ENCODE measurements at places on chromosomes 3 and 15.

GRCh38 chr15:48592221-48592731, 53.2 kb downstream of the FBN1 start:
- DNase-seq, result no peak

- DNase-seq, result no peak
Observed at GRCh38 chr15:84910928-84911623, 26.6 kb downstream of the SLC28A1 start.

DNA sequence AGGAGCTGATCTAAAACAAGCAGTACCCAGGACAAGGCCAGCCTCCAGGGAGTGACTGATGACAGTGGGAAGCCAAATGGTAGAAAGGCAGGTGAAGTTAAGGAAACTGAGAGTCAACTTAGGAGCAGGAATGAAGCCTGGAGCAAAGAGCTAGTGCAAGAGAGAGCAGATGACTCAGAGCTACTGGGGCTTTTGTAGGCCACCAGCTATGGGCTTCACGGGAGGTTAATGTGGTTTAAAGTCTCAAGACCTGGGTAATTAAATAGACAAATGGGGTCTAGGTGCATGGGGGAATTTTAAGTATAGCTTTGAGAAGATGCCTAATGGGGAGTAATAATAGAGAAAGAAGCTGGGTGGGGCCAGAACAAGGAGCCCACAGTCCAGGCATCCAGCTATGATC, 3.1 kb downstream of the CD86 start:
- no peak for DNase-seq

DNA sequence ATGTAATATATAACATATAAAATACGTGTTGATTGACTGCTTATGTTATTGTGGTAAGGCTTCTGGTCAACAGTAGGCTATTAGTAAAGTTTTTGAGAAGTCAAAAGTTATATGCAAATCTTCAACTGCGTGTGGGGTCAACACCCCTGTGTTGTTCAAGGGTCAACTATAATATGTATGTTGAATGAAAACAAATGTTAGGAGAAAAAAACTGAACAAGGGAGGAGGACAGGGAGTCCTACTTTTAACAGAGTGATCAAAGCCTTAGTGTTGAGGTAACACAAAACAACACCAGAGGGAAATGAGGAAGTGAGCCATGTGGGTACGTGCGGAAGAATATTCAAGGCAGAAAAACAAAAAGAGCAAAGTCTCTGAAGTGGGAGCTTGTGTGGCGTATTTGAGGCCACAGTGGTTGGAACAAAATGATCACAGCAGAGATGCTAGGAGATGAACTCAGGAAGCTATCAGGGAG, 62.5 kb downstream of the SFMBT1 start:
- no peak for DNase-seq

DNA sequence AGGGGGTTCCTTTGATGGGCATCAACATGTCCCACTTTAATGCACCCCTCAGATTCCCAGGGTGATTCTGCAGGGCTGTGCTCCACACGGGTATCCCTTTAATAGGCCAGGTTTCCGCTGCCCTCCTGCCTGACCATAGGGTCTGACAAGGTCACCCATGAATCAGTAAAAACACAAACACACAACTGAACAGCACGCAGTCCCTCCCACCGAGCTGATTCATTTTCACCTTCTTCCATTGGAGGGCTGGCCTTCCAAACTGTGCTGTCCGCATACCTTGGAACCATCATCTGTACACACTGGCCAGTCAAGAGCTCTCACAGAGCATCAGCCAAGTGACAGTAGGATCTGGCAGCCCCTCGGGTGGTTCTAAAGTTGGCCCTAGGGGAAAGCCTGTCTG, 93.7 kb downstream of the FBLN2 start:
- DNase-seq, result no peak

- no peak for DNase-seq
Observed at GRCh38 chr15:74955796-74956647, 550 bp downstream of the RPP25 start.

DNA sequence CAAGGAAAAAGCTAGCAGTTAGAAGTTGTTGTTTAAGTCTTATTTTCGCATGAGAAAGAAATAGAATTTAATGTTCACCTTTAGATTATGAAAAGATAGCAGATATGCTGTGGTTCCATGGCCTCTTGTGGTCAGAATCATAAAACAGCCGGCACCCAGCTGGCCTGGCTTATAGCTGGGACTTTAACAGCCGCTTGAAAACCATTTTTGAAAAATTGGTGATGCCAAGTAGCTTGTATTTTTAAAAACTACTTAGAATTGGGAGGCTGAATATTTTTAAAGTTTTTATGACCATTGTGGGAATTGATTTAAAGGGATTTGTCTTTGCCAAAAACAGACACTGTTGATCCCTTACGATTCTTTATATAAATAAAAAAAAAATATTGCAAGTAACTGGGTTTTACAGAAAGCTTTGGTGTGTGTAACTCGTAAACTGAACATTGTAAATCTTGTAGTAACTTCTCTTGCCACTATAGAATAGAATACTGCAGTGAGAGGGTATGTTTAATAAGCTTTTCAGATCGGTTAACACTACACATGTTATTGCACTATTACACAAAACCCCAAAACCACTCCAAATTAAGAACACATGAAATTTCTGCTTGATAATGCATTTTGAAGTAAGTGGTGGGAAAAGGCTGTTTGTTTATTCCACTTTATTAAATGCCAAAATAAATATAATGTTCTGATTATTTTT, 6.6 kb downstream of the ARRDC4 start:
- no peak for DNase-seq

GRCh38 chr3:37546876-37547275, 314.8 kb upstream of the CTDSPL start:
- no peak for DNase-seq

- DNase-seq, result no peak
Observed at GRCh38 chr3:40290396-40290795, 19.1 kb upstream of the EIF1B start.

DNA sequence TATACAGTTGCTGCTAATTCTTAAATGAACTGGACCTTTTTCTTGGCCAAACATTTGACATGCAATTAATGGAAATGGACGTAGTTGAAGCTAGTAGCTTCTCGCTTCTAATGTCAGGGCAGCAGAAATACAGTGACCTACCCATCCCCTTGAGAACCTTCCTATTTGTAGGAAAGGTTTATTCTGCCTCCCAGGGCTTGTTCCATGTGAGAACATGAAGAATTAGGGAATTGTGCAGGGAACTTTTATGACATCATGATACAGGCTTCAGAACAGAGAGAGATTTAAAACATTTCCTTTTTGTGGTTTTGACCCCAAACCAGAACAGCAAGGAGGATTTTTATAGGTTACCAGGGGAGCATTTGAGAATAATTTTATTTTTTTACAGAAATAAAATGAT, 406.6 kb upstream of the PPP2R3A start:
- no peak for DNase-seq

DNA sequence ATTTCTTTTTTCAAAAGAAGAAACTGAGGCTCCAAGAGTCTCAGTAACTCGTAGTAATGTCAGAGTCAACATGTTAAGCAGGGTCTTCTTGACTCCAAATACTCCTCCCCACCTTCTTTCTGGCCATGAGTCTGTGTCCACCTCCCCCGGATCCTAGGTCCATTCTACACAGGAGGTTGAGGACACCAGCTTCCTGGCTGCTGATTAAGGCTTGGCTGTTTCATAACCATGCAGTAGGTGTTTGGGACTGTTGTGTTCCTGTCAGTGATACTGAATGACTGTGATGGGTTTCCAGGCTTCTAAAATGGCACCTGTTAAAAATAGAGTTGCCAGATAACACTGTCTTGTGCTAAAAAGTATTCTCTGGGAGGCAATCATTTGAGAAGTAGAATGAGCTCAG, 130.8 kb upstream of the IL12A start:
- peak; percentile 50 for DNase-seq

DNA sequence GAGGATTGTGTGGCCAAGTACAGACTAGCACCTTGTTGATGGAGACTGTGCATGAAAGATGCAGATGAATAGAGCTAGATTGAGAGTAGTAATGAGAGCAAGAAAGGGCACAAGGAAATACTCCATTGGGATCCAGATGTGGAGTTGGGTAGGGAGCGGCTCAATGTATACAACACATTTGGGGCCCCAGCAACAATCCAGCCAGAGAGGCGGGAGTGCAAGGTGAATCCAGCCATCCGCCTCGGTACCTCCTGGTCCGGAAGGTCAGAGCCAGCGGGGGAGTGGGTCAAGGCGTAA, 9.0 kb downstream of the ISL2 start:
- no peak for DNase-seq

DNA sequence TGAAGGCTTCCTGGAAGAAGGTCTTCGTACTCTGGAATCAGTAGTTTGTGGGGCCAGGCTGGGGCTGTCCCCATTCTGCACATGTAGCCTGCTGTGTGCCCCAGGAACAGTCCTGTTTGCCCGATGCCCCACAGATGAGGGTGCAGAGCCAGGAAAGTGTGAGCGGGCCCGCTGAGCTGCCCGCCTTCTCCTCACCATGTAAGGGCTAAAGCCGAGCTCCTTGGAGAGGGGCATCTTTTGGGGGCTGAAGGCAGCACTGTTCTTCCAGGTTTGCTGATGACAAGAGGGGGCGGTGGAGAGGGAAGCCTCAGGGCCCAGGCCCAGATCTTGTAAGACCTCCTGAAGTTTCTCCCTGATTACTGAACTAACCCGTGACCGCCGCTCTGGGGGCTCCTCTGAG, 73.2 kb upstream of the GSK3B start:
- DNase-seq, result no peak

GRCh38 chr15:65404186-65404872, 18.4 kb downstream of the IGDCC4 start:
- no peak for DNase-seq

DNA sequence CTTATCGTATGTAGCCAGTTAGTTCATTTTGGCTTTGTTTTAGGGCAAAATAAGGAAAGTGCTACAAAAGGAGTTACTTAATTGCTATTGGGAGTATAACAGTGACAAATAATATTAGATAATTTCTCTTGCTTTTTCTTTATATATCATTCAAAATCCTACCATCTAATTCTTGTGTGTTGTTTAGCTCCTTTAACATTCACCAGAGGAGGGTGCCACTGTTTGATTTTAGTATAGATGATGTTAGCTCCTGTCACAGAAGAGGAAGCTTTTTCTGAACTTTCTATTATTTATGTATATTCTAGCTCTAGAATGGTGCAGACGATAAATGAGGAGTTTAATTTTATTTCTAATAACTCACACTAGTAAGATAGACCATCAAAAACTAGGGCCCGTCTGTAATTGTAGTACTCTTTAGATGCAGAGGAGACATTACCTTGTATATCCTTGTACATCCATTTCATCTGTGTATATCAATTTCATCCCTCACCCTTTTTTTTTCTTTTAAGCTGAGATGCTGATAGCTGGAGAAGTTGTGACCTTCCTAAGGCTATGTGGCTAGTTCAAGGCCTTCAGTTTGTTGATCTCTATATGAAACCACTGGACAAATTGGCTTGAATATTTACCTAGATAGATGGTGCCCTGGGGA, 3.0 kb downstream of the PPM1L start:
- DNase-seq, result no peak

DNA sequence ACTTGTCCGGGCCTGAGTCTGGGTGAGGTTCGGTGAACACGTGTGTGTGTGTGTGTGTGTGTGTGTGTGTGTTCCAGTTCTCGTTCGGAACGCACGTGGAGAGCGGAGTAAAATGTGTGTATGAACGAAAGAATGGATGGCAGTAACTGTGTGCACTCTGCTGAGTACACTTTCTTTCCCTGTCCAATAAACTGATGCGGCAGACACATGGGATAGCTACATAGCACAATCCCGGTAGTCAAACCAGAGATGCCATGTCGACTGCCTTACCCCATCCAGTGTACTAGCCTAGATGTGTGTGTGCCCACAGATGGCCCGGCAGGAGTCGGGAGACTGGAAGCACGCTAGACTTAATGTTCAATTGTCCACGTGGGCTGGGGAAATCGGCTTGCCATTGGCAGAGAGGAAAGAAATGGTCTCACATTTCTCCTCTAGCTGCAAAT, 507 bp upstream of the GOLIM4 start:
- peak; percentile 49 for DNase-seq

DNA sequence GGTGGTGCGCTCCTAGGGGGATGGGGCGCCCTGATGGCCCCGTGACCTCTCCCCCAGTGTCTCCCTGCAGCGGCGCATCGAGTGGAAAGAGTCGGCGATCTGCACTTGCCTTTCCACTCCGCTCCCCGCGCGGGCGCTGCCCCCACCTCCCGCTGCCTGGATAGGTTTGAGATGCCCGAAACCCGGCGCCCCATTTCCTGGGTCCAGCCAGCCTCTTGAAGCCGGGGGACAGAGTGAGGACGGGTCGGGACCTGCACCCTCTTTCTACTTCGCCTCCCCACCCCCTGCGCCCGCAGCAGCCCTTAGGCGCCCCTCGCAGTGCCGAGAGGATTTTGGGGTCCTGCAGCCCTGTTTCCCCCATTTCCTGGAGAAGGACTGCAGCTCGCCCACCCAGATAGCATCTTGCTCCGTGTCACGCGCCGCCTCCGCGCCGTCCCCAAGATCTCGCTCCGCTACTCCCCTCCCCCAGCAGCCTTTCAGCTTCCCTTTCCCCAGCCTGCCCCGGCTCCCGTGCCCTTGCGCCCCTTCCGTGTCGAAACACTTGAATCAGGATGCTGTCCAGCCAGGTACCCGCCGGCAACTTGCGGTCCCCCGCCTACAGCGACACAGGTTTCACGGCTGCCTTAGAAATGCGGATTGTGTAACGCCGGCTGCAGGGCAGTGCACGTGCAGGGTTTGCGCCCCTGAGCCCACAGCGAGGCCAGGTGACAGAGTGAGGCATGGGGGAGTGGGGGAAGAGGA, 519 bp downstream of the ABHD6 start:
- DNase-seq, result peak; percentile 68

DNA sequence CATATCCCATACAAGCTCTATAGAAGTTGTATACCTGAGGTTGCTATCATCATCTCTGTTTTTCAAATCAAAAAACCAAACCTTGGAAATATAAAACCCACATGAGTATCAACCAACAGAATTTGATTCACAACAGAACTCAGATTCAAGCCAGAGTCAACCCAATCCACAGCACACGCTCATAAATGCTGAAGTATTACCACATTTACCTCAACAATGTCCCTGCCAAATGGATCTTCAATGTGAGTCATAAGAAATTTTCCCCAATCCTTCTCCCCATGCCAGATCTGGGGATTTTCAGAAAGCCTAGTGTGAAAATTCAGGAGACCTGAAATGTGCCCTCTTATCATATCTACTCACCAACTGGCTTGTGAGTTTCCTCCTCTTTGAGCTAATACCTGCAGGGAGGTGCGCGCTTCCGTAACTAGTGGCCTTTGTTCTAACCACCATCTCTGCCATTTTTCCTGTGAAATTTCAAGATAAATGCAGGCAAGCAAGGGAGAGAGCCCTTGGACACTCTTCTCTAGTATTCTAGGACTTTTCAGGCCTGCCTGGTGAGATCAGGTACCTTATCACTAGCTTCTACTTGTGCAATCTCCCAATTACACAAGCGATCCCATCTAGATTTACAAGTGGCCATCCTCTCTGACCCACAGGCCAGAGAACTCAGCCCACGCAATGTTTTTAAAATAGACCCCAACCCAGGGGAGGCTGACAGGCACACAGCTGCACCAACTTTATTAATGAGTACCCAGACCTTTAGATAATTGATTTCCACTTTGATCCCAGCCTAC, 1076.9 kb upstream of the CFAP20DC start:
- no peak for DNase-seq

GRCh38 chr3:112635674-112636073, 5.3 kb downstream of the CCDC80 start:
- DNase-seq, result no peak

Measured in caudate nucleus (tissue), 63 donors.